ENCODE measurements at places on chromosomes 5 and 9. TPM values are rescaled to one million over a fixed set of nuclear protein-coding genes. Genes with fewer than 3 reads are reported as not detected.

DNA sequence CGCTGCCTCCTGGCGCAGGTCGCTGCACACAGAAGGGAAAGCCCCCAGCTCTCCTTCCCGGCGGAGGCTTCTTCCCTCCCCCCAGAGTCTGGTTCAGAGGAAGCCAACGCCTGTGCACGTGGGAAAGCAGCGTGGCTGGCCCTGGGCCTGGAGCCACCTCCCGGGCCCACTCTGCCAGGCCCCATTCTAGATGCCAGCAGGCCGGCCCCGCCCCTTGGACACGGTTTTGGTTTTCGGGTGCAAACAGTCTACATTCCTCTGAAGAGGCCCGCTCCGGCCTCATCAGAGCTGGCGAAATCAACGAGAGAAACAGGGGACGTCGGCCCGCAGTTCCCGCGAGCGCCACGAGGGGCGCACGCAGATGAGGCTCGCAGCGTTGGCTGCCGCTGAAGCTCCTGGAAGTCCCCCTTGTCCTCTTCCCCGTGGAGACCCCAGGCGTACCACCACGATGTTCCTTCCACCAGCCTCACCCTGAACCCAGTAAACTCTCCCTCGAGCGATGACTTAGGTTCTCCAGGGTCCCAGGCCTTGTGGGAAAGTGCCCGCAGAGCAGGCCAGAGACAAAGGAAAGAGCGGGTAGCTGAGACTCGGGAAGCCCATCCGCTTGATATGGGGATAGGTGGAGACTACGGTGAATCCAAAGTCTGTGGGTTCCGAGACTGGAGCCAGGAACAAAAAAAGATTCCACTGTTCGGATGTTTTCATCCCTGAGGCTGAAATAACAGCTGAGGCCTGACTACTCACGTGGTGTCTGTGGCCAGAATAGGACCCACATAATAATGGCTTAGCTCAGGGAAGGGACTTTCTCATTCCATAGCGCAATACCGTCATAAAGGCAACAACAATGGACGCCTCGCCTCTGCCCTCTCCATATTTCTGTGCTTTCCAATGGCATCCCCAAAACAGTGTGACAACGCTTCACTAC is 64.2 kb downstream of the KLF4 start:
- peak; percentile 85 for DNase-seq

The PKD2L2 gene
- total RNA-seq, result not detected

The CD274 gene
- 5.0 TPM for total RNA-seq

The EQTN gene
- total RNA-seq, result 1.4 TPM

- DNase-seq, result peak; percentile 46
Measured at GRCh38 chr9:137670391-137671195, 51.8 kb downstream of the EHMT1 start.

The ERCC6L2 gene
- 58.9 TPM for total RNA-seq

- DNase-seq, result no peak
Measured at GRCh38 chr5:135186662-135187522, 152.9 kb upstream of the PITX1 start.

DNA sequence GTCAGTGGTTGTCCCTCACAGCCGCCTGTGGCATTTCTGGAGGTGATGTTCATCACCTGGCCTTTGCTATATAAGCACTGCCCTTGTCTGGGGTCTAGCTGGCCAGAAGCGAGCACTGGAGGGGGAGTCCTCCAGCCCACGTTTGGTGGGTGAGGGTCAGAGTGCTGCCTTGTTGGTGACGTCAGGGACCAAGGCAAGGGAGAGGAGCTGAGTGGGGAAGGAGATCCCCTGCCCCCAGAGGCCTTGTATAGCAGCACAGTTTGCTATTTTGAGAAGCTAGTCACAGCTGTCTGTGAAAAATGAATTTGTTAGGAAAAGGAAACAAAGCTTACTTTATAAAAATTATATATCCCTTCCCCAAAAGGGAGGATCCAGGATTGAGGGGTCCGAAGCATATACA is 49.8 kb downstream of the SYK start:
- DNase-seq, result no peak

- DNase-seq, result no peak
Measured at GRCh38 chr5:132344775-132345514, 24.6 kb upstream of the SLC22A5 start.

The IGFBPL1 gene
- 0.22 TPM for total RNA-seq

The SVEP1 gene
- 19.3 TPM for total RNA-seq

- DNase-seq, result peak; percentile 89
Measured at GRCh38 chr5:147234825-147235635, at the start of gene STK32A. TSS of gene STK32A (plus strand) at chr5:147235026. CDS start at chr5:147239635, 4,609 bp downstream.

The IFNA21 gene
- total RNA-seq, result not detected

GRCh38 chr5:172147857-172148256 is 40.2 kb downstream of the STK10 start:
- no peak for DNase-seq

The PROB1 gene
- 3.8 TPM for total RNA-seq
